ENCODE measurements at places on chromosomes 11 and 22. TPM values are rescaled to one million over a fixed set of nuclear protein-coding genes. Genes with fewer than 3 reads are reported as not detected.
A peak's percentile ranks its signal among the peaks of the same experiment; 100 is the strongest.

- DNase-seq: no peak
These were observed 22.4 kb upstream of the PARVA start for GRCh38 chr11:12354750-12355545.

- DNase-seq: no peak
These were observed 53.4 kb upstream of the MYO18B start for GRCh38 chr22:25688627-25689026.

The TNNI2 gene
- not detected for total RNA-seq

The OR4S2 gene
- total RNA-seq: not detected

The NFAM1 gene
- total RNA-seq: not detected

The XKR3 gene
- not detected for total RNA-seq

GRCh38 chr22:38448945-38449745 is 5.9 kb downstream of the KCNJ4 start:
- DNase-seq: no peak

DNA sequence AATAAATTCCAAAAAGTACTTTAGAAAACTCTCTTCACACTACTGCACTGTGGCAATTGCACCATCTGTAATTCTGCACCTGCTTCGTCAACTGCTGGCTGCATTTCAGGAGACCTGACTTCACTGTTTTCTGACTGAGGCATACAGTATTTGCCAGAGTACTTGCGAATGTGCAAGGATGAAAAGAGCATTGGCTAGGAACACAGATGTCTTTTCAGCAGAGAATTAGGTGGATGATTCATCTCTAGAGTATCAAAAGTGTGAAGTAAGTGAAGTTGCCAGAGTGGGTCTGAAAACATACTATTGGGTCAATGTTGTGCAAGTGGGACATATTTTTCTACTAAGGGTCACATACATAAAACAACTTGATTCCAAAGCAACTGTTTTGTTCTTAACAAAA is 427.5 kb upstream of the CCDC90B start:
- peak; percentile 95 for DNase-seq

Measured in NCI-H460 (cell line).